T-cell (primary cell): ENCODE measurements at places on chromosomes 7 and 10. TPM values are rescaled to one million over a fixed set of nuclear protein-coding genes. Genes with fewer than 3 reads are reported as not detected.

MCU gene
- total RNA-seq = 13.6 TPM

KIF11 gene
- total RNA-seq = 1.6 TPM

SHTN1 gene
- 0.62 TPM for total RNA-seq

SAMD9 gene
- total RNA-seq = 28.2 TPM

TUBAL3 gene
- total RNA-seq = not detected

OPALIN gene
- total RNA-seq = not detected

EN2 gene
- total RNA-seq = not detected

HMX2 gene
- total RNA-seq = not detected

TDRD1 gene
- total RNA-seq = 0.13 TPM
